ENCODE measurements at places on chromosomes 6 and 20.

GRCh38 chr6:40334496-40335270 is 252.5 kb downstream of the LRFN2 start:
- no peak for DNase-seq

- no peak for DNase-seq
Measured at GRCh38 chr6:154491567-154492470, 18.7 kb downstream of the CNKSR3 start.

DNA sequence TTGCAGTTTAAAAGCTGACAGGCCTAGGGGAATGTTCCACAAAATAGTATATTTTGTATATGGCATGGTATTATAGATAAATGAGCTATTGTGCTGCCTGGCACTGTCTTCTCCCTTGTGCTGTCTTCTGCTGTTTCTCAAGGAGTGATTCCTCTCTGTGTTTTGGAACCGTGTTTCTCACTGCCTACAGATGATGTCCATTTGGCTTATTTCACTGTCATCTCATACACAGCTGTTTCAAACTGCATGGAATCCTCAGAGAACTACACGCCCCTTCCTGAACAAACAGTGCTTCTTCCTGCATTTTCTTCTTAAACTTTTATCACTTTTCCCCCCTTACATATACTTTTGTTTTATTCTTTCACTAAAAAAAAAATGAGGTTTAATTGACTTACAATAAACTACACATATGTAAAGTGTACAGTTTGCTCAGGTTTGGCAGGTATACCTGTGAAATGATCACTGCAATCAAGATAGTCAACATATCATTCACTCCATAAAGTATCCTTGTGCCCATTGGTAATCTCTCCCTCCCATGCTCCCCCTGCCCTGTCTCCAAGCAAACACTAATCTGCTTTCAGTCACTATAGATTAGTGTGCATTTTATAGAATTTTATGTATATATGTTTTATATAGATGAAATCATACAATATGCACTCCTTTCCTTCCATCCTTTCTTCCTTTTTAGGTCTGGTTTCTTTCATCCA is 43.0 kb downstream of the CBFA2T2 start:
- no peak for DNase-seq

- no peak for DNase-seq
Measured at GRCh38 chr6:170365593-170365992, 59.0 kb downstream of the FAM120B start.

DNA sequence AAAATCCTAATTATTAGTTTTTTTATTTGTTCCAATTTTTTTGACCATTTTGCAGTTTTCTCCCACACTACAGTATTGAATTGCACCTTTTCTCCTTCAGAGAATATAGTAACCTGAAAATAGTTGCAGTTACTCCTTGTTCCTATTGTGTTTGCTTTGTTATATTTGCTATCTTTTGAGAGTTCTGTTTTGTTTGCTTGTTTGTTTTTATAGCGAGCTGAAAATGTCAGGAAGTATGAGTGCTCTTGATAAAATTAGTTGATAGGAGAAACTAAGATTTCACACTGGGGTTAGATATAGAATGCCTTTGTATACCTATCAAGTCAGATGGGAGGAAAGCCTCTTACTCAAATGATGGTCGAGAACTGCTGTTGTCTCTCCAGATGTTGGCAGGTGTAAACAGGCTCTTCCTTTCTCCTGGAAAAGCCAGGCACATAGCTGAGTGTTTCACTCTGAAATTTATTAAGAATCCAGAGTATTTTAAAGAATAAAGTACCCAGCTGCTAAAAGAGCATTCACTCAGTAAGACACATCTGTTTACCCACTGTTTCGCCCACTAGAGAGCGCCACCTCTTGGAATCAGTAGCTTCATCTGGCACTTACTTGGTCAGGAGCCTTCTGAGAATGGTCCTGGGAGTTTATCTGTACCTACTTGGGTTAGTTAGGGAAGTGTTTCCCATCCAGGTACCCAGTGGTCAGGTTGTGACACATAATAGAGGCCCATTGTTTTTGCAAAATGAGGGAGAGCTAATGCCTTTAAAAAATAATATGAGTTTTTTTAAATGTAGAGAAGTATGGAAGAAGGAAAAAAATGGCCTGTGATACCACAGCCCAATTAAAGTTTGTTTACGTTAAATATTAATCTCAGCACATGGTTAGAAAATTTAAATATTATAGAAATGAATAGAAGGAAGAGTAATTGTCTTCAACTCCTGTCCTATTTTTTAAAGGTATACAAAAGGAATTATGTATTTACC is 11.2 kb downstream of the NT5DC1 start:
- no peak for DNase-seq

GRCh38 chr20:17856024-17856564 is 112.5 kb downstream of the SNX5 start:
- DNase-seq: no peak

GRCh38 chr6:119881416-119881815 is 531.9 kb upstream of the MAN1A1 start:
- no peak for DNase-seq

GRCh38 chr6:170285482-170285881 is 5.4 kb downstream of the DLL1 start:
- no peak for DNase-seq

DNA sequence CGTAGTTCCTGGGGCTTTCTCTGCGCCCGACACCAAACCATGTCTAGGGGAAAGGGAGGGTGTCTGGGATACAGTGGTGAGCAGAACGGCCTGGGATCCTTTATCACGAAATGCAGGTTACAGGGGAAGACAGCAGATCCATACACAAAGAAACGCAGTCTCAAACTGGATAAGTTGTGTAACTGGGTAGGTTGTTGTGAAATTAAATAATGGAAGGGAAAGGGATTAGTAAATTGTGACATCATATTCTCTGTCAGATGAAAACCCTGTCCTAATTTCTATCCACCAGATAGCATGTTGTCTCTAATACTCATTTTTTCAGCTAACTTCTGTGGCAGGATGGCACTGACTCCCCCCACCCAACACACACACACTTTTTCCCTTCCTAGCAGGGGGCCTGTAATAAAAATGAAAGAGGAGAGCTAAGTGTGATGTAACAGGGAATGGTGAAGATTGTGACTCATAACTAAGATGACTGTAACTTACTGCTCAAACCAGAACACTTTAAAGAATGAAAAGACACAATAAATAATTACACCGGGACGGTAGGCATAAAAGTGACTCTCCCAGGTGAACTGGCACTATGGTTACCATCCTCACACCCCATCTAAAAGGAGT is 769 bp upstream of the TRPC4AP start:
- no peak for DNase-seq

- no peak for DNase-seq
Measured at GRCh38 chr20:49287555-49288249, 9.8 kb upstream of the ZNFX1 start.

GRCh38 chr6:149463781-149464180 is 21.0 kb downstream of the ZC3H12D start:
- no peak for DNase-seq

DNA sequence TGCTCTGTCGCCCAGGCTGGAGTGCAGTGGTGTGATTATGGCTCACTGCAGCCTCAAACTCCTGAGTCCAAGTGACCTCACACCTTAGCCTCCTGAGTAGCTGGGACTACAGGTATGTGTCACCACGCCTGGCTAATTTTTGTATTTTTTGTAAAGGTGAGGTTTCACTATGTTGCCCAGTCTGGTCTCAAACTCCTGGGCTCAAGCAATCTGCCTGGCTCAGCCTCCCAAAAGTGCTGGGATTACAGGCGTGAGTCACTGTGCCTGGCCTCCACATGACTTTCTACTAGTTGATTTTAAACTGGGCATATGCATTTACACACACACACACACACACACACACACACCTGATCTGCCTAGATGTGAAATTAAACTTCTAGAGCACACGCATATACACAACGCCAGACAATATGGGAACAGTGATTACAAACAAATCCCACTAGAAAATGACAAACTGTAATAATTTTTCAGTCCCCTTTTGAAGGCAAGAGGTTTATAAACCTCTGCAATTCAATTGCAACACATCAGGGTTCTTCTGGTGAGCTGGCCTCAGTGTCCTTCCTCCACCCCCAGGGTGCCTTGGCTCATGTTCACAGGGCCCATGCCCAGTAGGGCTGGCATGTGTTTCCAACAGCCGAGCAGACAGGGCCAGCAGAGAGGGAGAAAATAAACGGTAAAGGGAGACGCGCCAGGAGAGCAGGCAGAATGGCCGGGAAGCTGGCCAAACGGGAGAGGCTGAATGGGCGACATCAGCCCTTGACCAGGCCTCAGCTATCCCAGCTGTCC is 31.2 kb downstream of the PARD6B start:
- DNase-seq: no peak

GRCh38 chr20:31572042-31572700 is 32.9 kb upstream of the ID1 start:
- no peak for DNase-seq

- DNase-seq: no peak
Measured at GRCh38 chr20:7195704-7196103, 428.2 kb downstream of the BMP2 start.

- no peak for DNase-seq
Measured at GRCh38 chr6:11942185-11942864, 69.8 kb upstream of the HIVEP1 start.

- no peak for DNase-seq
Measured at GRCh38 chr20:40738976-40739375, 49.9 kb upstream of the MAFB start.

DNA sequence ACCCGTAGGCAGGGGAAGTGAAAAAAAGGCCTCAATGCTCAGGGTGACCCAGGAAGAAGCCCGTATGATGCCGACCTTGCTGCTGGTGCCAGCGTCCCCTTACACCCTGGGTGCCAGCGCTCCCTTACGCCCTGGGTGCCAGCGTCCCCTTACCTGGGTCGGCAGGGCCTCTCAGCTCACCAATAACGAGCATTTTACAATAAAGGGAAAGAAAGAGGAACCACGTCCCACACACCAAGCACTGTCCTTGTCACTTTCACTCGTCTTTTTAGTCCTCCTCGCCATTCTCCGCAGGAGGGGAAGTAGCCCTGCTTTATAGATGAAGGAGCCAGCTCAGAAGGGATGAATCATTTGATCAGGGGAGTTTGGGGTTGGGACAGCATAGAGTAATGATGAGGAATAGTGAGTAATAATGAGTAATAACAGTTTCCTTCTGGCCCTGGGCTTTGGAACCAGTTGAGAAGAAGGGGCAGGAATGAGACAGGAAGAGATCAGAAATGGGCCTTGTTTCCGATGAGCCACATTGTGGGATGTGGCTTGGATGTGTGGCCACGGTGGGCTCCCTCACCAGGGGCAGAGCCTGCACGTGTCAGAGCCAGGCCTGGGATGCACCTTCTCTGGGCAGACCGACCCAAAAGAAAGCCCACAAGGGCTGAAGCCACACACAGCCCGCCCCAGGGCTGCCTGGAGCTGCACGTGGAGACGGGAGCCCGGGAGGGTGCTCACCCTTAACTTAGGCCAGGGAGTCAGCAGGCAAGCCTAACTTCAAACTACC is 75.7 kb downstream of the SYNJ2 start:
- no peak for DNase-seq

GRCh38 chr6:5506149-5506548 is 244.8 kb downstream of the FARS2 start:
- no peak for DNase-seq

- DNase-seq: no peak
Measured at GRCh38 chr6:22444330-22444729, 125.0 kb upstream of the HDGFL1 start.

All from esophagus squamous epithelium (tissue), 5 donors.